ENCODE measurements at places on chromosomes 2 and 18. TPM values are rescaled to one million over a fixed set of nuclear protein-coding genes. Genes with fewer than 3 reads are reported as not detected.

DNA sequence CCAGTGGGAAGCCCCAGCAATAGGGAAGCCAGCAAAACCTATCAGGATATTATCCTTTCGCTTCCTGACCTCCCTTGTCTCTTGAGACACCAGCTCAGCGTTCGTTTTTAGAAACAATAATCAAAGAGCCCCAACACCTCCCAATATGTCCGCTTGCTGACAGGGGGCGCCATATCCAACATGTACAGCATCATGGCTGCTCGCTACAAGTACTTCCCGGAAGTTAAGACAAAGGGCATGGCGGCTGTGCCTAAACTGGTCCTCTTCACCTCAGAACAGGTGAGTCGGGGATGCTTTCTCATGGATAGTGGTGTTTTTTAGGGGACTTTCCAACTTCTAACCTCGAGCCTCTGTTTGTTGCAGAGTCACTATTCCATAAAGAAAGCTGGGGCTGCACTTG is 28.7 kb downstream of the GAD1 start:
- DNase-seq, result no peak

DNA sequence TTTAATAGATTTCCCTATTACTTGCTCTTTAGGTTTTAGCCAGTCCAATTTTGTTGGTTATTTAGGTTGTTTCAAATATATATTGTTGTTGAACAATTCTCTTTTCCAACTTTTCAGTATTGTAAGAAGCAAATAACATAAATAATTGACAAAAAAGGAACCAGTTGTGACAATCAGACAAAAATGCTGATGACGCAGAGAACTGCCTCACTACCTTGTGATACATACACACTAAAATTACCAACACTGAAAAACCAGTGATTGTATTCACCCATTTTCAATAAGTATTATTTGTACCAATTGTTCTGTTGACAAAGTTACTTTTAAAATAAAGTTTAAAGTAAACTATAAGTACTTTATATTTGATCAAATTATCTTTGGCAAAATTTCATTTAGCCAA is 43.1 kb upstream of the NABP1 start:
- DNase-seq, result no peak

CFC1 gene
- total RNA-seq, result not detected

MIB1 gene
- total RNA-seq, result 26.3 TPM

All from PC-3 (cell line).